ENCODE measurements at places on chromosomes 5 and 9.

DNA sequence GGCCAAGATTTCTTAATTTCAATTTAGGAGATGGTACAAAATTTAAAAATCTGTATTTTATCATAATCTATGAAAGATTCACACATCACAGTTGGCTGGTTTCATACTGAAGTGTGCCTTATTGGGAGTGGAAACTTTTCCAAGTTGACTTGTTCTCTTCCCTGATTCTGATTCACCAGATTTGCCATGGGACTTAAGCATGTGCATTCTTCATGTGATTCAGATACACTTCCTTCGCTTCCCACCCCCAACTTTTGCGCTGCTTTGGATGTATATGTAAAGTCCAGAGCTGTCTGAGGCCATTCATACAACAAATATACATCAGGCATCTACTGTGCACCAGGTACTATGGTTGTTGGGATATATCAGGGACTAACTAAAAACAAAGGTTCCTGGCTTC lies 34.4 kb downstream of the CPEB4 start:
- DNase-seq = no peak

DNA sequence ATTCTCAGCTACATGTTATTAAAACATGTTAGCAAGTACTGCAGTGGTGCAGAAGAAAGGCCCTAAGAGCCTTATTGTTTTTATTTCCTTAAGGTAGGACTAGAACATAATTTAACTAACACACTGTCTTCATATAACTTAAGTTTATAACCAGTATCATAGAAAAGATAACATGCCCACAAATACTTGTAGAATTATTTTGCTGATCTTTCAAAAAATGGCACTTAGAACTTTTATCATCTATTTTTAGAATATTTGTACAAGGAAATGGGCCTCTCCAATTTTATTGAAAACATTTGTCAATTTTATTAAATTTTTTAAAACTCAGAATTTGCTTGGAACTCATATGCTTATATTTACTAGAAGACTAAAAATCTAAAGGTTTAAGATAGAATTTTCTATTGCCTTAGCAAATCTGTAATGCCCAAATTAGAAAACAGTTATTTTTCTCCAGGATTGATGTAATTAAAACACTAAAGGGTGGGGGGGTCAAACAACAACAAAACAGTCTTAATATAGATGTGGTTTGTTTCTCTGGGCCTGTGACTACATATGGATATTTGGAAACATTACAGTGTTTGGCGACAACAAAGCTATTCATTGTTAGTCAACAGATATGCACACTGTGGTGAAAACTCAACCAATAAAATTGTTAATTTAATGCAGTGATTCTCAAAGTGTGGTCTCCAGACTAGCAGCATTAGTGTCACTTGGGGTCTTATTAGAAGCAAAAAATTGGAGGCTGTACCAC lies 360.4 kb downstream of the PDE4D start:
- DNase-seq = no peak

DNA sequence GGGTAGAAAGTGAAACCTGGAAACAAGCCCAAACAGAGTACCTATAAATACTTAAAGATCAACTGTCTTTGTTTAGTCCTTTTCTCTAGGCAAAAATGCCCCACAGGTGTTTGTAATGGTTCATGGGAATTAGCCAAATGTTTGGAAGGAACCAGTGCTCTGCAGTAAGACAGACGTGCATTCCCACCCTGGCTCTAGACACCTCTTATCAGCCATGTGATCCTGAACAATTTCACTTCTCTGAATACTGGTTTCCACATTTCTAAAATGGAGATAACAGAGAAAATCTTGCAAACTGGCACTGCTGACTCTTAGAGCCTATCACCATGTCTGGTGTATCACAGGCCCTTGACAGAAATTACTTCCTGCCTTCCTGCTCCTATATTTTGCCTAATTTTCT lies 30.0 kb downstream of the GLIS3 start:
- no peak for DNase-seq

- DNase-seq = no peak
Measured at GRCh38 chr5:151463137-151464029, 16.0 kb downstream of the SLC36A1 start.

DNA sequence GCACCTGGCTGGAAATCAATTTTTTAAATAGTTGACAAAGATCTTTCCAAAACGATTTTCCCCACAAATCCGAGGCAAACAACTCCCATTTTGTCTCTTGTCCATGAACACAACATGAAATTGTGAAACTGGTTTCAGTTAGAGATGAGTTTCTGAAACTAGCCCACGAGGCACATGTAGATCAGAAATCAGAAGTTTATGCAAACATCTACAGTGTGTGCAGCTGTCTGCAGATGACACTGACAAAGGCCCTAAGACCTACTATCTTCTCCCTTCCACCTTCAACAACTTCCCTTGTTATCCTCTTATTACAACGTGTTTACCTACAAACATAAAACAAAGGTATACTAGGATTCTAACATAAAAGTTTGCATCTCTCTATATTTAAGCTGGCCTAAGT lies 183.3 kb downstream of the DIRAS2 start:
- no peak for DNase-seq

- DNase-seq = no peak
Measured at GRCh38 chr9:99172124-99173091, 49.3 kb downstream of the ALG2 start.
